GM12892 (cell line): ENCODE measurements at places on chromosomes 5 and 9.

DNA sequence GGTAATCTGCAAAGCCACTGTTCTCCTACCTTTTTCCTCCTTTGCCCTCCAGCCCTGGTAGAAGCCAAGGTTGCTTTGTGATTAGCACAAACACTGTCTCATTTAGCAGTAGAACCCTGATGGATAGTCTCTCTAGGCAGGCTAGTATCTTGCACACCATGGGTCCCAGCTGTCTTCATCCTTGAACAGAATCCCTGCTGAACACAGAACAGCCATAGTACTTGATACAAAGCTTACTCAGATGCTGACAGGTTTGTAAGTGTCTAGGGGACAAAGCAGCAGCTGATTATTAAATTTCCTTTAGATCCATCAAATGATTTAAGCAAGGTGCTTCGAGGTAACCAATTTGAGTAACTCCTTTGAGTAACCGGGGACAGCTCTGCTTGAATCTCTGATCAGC lies 163.7 kb upstream of the PPP1R2B start:
- DNase-seq, result no peak

GRCh38 chr5:69368458-69369339 lies 621 bp downstream of the AK6 start:
- DNase-seq, result no peak

DNA sequence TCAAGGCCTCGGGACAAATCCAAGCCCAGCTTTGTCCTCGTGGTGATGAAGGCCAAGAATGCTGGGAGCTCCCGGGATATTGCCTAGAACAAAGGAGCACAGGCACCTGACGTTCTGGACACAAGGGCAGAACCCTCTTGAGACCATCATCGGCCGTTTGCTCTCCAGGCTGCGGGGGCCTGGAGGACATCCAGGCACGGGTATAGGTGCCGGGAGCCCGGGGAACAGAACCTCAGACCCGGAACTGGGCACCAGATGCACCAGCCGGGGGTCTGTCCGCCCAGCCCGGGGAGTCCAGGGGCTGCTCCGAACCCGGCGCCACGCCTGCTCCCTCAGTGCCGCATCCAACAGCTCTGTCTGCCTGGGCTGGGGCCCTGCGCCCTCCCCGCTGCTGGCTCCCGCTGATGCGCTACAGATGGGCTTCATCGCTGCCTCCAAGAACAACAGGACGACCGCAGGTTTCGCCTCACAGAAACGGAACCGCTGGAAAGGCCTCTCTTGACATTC lies 88.0 kb downstream of the ADAMTS2 start:
- DNase-seq, result no peak

DNA sequence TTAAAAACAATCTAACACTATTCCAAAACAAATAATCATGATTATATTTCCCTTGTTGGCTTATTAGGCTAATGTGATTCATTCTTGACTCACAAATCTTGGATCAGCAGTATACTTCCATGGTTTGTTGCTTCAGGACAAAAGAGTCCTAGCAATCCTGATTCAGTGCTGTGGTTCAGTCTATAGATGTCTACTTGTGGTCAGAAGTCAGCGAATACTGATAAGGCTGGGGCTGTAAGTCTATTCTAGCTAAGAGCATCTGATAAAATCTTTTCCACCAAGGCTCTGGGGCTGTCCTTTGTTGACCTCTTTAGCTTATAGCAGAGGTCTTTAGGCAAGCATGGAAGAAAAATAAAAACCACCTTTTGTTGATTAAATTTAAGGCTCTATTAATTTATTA lies 4.4 kb upstream of the SMIM3 start:
- DNase-seq, result no peak

- no peak for DNase-seq
These were observed 84.8 kb upstream of the NEURL1B start for GRCh38 chr5:172556262-172556661.

- no peak for DNase-seq
These were observed 632.6 kb upstream of the SEMA6A start for GRCh38 chr5:117207088-117207668.

GRCh38 chr9:136093995-136094881 lies 851 bp downstream of the NACC2 start:
- no peak for DNase-seq

- DNase-seq, result no peak
These were observed 19.0 kb upstream of the FER start for GRCh38 chr5:108728566-108729241.

- no peak for DNase-seq
These were observed 65.4 kb downstream of the RNF130 start for GRCh38 chr5:180006141-180006540.

GRCh38 chr9:137487454-137488326 lies 28.6 kb upstream of the NSMF start:
- no peak for DNase-seq

DNA sequence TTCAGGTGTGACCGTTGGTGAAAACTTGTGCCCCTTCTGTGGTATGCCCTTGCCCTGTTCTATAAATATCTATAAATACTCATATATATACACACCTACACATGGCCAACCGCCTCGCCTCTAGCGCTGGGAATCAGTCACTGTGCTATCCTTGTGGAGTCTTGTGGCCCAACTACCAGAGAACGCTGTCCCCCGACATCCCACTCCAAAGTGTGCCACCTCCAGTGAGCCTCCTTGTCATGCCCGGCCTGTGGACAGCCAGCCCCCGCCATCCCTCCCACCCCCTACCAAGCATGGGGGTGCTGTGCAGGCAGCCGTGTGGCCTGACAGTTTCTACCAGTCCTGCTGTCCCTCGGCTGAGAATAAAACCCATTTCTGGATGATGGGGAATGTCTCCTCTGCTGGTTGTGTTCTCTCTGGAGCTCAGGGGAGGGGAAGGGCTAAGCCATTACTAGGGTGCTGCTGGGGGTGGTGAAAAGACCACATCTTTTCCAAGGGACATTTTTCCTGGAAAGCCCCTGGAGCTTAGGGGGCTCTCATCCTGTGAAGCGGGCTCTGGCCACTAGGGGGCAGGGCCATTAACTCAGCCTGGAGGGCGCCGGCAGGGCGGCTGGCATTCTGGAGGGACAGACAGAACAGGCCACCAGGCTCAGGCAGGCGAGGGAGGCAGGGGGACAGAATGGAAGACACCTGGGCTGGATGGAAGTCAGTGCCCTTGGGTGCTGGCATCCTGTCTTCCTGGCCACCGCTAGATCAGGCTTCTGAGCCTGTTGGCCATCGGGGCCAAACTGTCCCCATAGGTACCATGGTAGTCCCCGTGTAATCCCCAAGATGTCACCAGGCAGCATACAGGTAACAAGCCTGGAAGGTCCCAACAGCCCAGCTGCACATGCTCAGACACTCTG lies 20.7 kb downstream of the GOLGA2 start:
- peak; percentile 76 for DNase-seq

GRCh38 chr9:107358986-107359385 lies 75.9 kb downstream of the RAD23B start:
- no peak for DNase-seq

DNA sequence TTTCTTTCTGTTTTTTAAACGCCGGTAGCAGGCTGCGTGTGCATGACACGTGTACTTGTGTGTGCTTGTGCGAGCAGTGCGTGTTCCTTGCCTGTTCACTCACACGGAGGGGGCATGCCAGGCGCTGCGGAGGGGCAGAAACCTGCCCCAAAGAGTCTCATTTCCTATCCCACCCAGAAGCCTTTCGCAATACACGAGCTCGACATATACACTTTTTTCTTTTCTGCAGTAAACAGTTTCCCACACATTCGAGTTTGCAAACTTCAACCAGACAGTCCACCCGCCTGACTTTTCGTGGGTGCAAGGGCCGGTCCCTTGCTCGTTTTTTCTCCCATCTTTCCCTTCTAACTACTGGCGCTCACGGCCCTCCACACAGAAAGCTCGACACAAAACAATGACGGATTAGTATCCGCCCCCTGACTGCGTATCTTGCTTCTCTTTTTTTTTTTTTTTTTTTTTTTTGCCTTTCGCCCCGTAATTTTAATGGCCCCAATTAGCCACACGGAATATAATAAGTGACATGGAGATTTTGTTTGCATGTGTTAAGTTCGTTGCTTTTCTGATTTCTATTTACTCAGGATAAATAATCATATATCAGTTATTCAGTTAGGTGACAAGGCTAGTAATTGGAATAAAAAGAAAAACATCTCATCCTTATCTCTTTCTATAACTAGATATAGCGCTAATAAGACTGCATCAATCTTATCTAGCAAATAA lies 5.3 kb upstream of the OTP start:
- DNase-seq, result no peak

DNA sequence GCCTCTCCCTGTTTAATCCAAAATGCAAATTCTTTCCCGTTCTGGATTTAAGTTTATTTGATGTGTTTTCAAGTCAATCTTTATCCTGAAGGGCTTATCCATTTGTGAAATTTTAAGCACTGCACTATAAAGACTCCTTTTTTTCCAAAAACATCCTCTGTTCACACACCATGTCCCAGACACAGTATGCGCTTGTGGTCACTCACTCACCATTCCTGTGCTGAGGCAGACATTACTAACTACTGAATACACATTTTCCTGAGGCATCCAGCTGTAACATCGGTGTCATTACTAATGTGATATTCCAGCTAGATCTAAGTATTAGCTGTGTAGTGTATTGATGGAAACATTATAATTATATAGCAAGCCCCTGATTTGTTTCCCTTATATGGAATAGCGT lies 298.4 kb downstream of the KCTD16 start:
- no peak for DNase-seq

DNA sequence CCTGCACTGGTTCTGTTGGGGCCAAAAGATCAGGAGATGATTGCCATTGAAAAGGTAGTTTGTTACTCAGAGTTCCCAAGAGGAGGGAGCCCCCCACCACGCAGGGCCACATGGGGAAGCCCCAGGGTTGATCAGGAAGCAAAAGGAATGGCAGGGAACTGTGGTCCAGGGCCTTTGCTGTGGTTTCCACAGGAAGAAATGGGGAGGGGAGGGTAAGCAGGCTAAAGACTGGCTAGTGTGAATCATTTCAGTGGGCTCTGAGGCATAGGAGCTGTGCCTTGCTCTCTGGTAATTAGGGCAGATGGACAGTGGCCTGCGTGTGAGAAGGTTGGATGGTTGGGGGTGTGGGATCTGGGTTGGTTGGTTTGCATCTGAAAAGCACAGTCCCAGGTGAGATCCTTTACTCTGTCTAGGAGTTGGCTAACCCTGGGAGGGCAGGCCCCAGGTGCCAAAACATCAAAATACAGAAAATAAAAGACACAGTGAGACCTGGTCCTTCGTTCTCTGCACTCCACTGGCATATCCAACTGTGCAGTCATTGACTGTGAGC lies 66.1 kb downstream of the PTPDC1 start:
- no peak for DNase-seq

GRCh38 chr5:89181546-89181945 lies 298.6 kb upstream of the MEF2C start:
- DNase-seq, result no peak

DNA sequence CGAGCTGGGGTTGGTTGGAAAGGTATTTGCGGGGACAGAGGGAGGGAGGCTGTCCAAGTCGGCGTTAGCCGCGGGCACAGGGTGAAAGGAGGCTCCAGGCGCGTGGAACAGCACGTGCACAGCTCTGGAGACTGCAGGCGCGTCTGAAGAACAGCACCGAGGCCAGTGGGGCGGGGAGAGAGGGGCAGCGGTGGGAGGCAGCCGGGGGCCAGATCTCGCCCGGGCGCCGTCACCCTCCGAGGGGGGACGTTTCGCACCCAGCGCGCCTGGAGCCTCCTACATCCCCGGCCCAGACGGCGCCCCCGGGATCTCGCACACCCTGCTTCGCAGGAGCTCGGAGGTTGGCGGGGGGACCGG lies 79.6 kb downstream of the NTNG2 start:
- DNase-seq, result no peak

DNA sequence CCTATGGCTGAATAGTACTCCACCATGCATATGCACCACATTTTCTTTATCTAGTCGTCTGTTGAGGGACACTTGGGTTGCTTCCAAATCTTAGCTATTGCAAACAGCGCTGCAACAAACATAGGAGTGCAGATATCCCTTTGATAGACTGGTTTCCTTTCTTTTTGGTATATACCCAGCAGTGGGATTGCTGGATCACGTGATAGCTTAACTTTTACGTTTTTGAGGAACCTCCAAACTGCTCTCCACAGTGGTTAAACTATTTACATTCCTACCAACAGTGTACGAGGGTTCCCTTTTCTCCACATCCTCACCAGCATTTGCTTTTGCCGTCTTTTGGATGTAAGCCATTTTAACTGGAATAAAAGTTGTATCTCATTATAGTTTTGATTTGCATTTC lies 142.6 kb downstream of the TARS1 start:
- DNase-seq, result no peak

- DNase-seq, result no peak
These were observed 93.0 kb downstream of the FANCC start for GRCh38 chr9:95224376-95225019.

DNA sequence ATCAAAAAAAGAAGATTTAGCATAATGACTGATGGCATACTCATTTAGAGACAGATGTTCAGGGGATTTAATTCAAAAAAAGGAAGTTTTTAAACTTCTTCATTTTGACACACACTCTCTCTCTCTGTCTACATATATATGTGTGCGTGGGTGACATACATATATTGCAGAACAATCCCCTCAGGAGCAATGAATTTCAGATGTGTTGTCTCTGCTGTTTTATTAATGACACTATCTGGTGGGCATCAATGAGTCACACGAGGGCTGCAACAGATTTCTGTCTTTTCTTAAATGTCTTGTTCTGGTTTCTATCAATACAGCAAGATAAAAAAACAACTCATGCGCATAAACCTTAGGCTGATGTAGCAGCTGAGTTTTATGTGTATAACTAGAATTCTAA lies 123.5 kb upstream of the SLCO6A1 start:
- no peak for DNase-seq

GRCh38 chr9:132995879-132996278 lies 17.4 kb downstream of the GFI1B start:
- no peak for DNase-seq

DNA sequence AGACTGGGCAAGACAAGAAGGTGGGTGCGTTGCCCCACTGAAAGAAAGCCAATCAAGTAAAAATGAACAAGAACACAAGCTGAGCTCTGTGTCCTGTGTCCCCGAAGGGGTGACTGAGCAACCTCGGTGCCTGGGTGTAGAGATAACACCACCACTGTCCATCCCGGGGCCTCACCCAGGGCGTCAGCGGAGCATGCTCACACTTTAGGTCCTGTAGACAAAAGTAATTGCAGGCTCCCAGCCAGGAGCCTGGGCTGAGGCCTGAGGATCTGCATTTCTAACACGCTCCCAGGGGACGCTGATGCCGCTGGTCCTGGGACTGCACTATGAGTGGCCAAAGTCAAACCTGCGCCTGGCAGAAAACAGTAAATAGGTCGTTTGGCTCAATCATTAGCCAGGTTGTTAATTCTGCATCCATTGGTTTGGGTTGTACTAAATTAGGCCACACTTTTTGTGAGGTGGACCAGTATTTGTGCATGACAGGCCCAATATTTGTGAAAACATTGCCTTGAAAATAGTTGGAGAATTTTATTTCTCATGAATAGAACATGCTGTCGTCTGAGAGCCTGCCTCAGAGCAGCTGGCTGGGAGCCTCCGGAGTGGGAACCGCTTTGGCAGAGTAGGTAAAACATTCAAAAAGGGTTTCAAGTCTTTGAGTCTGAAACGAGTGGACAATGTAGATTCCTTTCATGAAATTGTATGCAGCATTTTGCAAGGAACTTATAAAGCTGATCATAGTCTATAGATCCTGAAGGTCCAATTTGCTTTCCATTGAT lies 38.3 kb downstream of the ANKRD33B start:
- no peak for DNase-seq

- no peak for DNase-seq
These were observed 94.6 kb upstream of the HMHB1 start for GRCh38 chr5:143717400-143717799.

GRCh38 chr5:55219770-55220169 lies 7.3 kb downstream of the MCIDAS start:
- no peak for DNase-seq
